ENCODE measurements at places on chromosomes 11 and 22.

GRCh38 chr11:19711911-19712280 lies 741 bp upstream of the NAV2 start:
- DNase-seq, result no peak

GRCh38 chr11:79087238-79087960 lies 353.4 kb downstream of the TENM4 start:
- no peak for DNase-seq

DNA sequence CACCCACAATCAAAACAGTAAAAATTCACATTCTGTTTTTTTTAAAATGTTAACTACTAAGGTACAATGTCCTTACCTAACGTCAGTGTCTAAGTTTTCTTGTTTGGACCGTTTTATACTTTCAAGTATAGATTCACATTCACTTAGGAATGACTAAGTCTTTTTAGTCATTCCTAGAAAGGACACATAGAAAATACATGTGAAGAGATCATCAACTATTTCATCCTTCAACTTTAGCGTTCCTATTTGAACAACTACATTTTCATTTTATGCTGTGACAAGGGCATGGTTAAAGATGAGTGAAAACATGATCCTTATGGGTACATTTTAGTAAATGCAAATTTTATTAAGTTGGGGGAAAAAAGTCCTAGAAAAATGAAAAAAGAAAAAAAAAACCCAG lies 62.8 kb downstream of the DDX10 start:
- DNase-seq, result no peak

DNA sequence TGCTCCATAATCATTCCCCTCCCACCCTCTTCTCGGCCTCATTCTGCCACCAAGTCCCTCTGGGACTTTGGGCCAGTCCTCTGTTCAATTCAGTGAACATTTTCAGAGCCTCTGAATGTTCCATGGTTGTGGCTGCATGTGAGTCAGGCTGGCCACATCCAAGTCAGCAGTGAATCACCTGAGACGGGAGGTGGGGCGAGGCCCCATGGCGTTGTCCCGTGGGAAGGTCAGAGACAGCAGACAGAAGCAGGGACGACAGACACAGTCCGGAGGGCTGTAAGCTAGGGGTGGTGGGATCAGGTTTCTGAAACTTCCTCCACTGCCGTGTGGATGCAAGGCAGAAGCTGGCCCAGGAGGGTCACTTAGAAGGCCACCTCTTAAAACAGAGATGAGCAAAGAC lies 324.8 kb downstream of the MN1 start:
- no peak for DNase-seq

GRCh38 chr11:82756765-82757639 lies 23.3 kb upstream of the FAM181B start:
- DNase-seq, result no peak

- DNase-seq, result no peak
These were observed 5.5 kb upstream of the TH start for GRCh38 chr11:2177076-2177475.

- DNase-seq, result no peak
These were observed 77.8 kb downstream of the BUD13 start for GRCh38 chr11:116694815-116695590.

DNA sequence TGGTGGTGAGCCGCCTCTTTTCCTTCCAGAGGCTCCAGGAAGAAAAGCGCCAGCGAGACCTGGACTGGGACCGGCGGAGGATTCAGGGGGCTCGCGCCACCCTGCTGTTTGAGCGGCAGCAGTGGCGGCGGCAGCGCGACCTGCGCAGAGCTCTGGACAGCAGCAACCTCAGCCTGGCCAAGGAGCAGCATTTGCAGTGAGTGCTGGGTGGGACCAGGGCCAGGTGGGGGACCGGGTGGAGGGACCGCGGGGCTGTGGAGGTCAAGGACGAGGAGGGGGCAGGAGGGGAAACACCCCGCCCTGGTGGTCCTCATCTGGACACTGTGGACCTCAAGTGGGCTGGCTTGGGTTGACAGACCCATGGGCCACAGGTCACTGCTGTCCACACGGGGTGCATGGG lies 17.4 kb downstream of the RIBC2 start:
- DNase-seq, result no peak

- no peak for DNase-seq
These were observed 361.6 kb downstream of the GUCY1A2 start for GRCh38 chr11:106656646-106657045.

- peak; percentile 63 for DNase-seq
These were observed 1.5 kb downstream of the DGKZ start for GRCh38 chr11:46348566-46349401.

DNA sequence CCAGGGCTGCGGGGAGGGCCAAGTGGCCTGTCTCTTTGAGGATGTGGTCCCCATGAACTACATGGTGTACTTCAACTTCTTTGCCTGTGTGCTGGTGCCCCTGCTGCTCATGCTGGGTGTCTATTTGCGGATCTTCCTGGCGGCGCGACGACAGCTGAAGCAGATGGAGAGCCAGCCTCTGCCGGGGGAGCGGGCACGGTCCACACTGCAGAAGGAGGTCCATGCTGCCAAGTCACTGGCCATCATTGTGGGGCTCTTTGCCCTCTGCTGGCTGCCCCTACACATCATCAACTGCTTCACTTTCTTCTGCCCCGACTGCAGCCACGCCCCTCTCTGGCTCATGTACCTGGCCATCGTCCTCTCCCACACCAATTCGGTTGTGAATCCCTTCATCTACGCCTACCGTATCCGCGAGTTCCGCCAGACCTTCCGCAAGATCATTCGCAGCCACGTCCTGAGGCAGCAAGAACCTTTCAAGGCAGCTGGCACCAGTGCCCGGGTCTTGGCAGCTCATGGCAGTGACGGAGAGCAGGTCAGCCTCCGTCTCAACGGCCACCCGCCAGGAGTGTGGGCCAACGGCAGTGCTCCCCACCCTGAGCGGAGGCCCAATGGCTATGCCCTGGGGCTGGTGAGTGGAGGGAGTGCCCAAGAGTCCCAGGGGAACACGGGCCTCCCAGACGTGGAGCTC lies 13.5 kb downstream of the ADORA2A start:
- no peak for DNase-seq

GRCh38 chr22:46293577-46294260 lies 3.0 kb upstream of the GTSE1 start:
- no peak for DNase-seq

DNA sequence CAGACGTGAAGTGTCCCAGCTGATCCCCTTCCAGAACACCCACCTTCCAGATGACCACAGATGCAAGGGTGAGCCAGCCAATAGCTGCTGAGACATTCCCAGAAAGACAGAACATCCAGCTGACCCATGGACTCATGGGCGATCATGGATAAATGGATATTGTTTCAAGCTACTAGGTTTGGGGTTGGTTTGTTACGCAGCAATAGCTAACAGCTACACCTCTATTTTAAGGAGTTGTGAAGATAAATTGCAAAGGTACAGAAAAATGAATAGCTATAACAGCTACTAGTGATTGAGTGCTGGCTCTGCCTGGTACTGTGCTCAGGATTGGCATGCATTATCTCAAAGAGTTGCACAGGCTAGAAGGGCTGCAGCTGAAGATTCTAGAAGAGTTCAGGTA lies 122.5 kb downstream of the MIAT start:
- no peak for DNase-seq

GRCh38 chr11:77223797-77224196 lies 77.7 kb downstream of the GDPD4 start:
- no peak for DNase-seq

All from activated naive CD4-positive, alpha-beta T cell (primary cell).